ENCODE measurements at places on chromosomes 1 and 21.

GRCh38 chr1:185857442-185857841, 123.3 kb downstream of the HMCN1 start:
- no peak for DNase-seq

- DNase-seq, result peak; percentile 59
Measured at GRCh38 chr1:11784993-11785769, 20.6 kb downstream of the MTHFR start.

- no peak for DNase-seq
Measured at GRCh38 chr1:55244476-55245099, 29.4 kb upstream of the USP24 start.

- no peak for DNase-seq
Measured at GRCh38 chr1:6603238-6603914, 707 bp upstream of the KLHL21 start.

DNA sequence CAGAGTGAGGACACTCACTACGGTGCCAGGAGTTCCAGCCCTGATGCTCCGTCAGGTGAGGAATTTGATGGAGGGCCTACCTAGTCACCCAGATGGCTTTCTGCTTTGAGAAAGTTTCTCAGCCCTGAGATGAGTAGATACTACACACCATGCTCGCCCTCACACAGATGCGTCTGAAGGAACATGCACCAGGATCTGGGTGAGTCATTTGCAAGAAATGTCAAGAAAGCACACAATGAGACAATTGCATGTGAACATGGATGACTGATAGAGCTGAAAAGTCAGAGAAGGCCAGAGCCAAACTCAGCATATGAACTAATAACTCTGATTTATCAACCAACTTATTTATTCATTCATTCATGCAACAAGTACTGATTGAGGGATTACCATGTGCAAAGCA, 483.9 kb downstream of the OMA1 start:
- DNase-seq, result no peak

- no peak for DNase-seq
Measured at GRCh38 chr1:33502726-33503125, 30.3 kb downstream of the ZSCAN20 start.

GRCh38 chr1:88700425-88701013, 16.4 kb downstream of the PKN2 start:
- no peak for DNase-seq

DNA sequence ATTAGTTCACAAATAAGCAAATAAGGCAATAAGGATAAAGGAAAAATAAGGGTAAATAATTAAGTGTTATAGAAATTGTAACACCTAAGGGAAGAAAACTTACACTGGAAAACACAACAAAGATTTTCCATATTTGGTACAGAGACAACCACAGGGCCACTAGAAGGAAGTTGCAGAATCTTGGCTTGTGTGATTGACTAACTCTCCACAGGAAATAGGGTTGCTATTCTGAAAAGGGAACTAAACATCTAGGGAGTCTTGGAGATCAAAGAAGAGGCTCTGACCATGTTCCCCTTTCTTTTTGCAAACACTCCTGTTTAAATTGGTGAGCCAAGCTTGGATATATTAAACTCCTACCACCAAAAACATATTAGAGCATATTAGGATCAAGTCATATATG, 59.1 kb downstream of the APCS start:
- no peak for DNase-seq

- DNase-seq, result peak; percentile 57
Measured at GRCh38 chr1:65717815-65718454, 74.8 kb upstream of the PDE4B start.

- no peak for DNase-seq
Measured at GRCh38 chr1:117359561-117360289, 7.5 kb upstream of the MAN1A2 start.

DNA sequence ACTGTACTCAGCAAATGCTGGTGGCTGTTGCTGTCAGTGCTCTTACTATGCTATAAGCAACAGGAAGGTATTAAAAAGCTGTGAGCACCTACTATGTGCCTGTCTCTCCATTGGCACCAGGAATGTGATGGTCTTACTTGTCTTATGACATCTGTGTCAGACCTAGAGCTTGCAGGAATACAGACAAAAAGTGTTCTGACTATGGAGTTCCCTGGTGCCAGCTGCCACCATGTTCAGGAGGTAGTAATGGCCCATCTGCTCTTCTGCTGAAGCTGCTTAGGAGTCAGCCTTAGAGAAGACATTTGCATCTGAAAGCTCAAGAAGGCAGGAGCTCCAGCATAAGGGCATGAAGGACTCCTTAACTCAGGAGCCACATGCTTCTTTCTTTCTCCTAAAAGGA, 52.3 kb downstream of the MAB21L3 start:
- no peak for DNase-seq

- no peak for DNase-seq
Measured at GRCh38 chr1:169563650-169564049, 22.6 kb downstream of the F5 start.

- DNase-seq, result peak; percentile 25
Measured at GRCh38 chr1:16019644-16020277, 1.9 kb upstream of the HSPB7 start.

- no peak for DNase-seq
Measured at GRCh38 chr1:36947384-36947783, 86.9 kb downstream of the GRIK3 start.

DNA sequence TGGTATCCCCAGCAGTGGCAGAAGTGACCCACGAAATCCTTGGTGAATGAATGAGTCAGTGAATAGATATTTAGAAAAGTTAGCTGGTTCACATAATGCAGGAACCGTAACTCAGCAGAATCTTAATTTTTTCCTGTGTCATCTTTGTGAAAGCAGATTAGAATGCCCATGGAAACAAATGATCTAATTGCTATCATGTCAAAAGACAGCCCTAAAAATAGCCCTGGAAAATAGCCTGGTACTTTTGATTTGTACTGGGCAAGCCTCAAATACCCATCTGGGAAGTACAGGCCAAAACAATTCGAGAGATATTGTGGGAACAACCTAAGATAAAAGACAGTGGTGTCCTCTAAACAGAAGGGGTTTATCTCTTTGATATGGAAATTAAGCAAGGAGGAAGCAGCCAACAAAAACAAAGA, 21.1 kb downstream of the FYB2 start:
- no peak for DNase-seq

DNA sequence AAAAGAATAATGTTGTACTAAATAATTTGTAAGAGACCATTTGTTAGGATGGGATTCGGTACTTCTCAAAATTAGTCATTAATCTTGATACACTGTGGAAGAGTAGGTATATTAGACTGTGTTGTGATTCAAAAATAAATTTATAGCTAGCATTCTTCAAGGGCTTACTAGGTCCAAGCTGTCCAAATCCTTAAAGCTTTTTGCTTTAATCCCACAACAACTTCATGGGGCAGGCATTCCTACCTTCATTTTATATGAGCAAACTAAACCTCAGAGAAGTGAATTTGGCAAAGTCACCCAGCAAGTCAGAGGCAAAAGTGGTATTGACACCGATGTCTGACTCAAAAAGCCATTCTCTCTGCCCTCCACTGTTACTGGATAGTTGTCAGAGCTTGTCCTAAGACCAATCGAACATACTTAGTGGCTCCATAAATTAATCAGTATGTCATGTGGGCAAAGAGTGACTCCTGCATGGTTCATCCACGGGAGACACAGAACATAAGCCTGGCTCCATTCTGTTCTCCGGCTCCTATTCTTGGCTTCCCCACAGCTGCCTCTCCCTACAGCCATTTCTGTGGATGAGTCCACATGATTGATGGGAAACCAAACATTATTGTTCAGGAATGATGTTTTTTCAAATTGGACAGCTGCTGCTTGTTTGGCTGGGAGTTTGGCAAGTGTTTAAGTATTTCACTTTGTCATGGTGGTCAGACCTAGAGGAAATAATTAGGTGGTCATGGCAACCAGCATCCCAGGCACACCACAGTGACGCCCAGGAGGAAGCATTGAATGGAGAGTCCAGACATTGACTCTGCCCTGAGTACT, 133.4 kb upstream of the FGGY start:
- peak; percentile 18 for DNase-seq

- no peak for DNase-seq
Measured at GRCh38 chr1:234502785-234503184, 23.8 kb upstream of the TARBP1 start.

DNA sequence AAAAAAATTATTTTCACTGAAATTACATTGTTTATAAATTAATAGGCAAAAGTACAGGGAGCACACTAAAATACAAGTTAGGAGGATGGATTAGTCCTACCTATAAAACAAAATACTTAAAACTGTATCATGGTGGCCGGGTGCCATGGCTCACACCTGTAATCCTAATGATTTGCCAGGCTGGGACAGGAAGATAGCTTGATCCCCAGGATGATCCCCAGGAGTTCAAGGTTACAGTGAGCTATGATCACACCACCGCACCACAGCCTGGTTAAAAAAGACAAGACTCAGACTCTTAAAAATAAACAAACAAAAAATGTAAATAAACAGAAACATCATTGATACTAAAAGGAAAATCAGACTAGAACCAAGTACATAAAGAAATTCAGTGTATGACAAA, 53.5 kb downstream of the ASH1L start:
- no peak for DNase-seq

GRCh38 chr21:45001134-45002095, 61.6 kb downstream of the SLX9 start:
- no peak for DNase-seq

DNA sequence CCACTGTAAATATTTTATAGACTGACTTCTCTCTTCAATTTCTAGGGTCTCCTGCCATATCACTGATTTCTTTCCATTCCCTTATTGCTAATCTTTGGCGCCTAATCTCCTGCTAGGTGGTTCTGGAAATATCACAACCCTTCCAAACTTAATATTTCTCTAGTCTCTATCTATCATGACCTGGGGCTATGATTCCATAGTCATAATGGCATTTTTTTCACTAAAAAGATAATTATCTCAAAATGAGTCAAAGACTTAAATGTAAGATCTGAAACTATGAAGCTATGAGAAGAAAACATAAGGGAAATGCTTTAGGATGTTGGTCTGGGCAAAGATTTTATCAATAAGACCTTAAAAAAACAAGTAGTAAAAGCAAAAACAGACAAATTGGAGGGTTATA, 74.2 kb downstream of the LEPR start:
- DNase-seq, result no peak

GRCh38 chr1:168732736-168733135, 3.7 kb upstream of the DPT start:
- DNase-seq, result no peak

GRCh38 chr1:116983112-116983511, 18.4 kb upstream of the CD101 start:
- DNase-seq, result no peak

GRCh38 chr1:89605692-89606091, 27.2 kb upstream of the LRRC8C start:
- no peak for DNase-seq

DNA sequence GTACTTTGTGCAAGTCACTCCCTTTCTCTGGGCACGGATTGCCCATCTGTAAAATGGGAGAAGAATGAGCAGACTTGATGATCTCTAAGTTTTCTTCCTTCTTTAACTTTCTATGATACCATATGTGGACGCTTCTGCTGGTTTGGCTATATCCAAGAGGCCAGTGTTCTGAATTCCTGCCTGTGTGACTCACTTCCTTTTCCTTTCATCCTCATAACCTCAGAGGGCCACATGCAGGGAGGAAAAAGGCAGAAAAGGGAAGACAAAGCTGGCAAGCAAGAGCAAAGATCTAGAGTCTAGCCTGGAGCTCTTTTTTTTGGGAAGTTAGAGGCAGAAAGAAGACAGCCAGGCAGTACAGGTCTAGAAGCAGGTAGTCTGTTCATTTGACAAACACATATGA, 151.2 kb downstream of the OMA1 start:
- DNase-seq, result no peak

Measured in NCI-H1417 (cell line).